ENCODE measurements at places on chromosomes 11 and 22.

DNA sequence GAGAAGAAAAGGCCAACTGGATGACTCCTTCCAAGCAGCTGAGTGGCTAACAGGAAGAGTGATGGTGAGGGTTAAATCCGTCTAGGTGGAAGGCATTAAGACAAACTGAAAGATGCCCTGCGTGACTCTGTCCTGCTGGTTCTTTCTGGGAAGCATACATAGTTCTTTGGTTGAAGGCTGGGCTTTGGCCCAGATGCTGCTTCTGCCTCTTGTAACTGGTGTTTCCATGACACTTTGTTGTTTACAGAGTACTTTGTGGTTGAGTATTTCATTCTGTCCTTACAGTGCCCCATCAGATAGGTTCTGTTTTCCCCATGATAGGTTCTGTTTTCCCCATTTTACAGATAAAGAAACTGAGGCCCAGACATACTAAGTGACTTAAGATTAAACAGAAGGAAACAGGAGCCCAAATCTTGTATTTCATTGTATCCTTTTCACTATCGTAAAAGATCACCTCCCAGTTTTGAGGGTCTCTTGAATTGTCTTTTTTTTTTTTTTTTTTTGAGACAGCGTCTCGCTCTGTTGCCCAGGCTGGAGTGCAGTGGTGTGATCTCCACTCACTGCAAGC is 124.3 kb upstream of the RASSF10 start:
- DNase-seq, result no peak

DNA sequence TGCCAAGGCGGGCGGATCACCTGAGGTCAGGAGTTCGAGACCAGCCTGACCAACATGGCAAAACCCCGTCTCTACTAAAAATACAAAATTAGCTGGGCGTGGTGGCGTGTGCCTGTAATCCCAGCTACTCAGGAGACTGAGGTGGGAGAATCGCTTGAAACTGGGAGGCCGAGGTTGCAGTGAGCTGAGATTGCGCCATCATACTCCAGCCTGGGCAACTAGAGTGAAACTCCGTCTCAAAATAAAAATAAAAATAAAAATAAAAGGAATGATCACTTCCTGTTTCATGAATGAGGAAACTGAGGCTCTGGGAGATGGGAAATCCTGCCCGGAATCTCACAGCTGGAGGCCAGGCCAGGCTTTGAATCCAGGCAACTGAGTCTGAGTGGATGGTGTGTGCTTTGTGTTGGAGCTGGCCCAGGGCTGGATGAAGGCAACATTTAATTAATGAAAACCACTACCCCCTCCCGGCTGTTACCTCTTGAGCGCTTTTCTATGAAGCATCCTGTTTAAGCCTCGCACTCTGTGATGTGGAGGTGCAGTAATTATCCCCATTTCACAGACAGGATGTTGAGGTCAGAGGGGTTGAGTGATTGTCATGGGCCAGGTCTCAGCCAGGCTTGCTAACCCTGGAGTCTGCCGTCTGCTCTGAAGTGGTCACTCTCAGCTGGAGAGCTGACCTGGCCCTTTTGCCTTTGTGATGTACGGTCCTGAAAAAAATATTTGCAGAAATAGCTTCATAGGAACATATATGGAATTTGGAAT is 27.8 kb downstream of the LRP5 start:
- no peak for DNase-seq

GRCh38 chr11:46728659-46729040 is 9.6 kb downstream of the F2 start:
- no peak for DNase-seq

DNA sequence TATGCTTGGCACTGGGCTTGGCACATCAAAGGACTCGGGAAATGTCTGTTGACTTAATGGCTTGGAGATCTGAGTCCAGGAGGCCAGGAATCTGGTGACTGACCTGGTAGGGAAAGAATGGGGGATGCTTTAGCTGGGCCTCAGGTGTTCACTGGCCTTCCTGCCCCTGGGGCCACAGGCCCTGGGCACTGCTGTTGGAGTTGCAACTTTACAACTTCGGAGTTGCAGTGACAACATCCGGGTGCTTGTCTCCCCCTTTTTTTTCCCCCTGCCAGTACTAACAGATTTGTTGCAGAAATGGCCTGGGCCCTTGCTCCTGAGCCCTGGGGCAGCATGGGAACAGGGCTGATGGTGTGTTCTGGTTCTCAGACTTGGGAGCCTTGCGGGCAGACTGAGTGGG is 23.8 kb downstream of the OSBP2 start:
- no peak for DNase-seq

DNA sequence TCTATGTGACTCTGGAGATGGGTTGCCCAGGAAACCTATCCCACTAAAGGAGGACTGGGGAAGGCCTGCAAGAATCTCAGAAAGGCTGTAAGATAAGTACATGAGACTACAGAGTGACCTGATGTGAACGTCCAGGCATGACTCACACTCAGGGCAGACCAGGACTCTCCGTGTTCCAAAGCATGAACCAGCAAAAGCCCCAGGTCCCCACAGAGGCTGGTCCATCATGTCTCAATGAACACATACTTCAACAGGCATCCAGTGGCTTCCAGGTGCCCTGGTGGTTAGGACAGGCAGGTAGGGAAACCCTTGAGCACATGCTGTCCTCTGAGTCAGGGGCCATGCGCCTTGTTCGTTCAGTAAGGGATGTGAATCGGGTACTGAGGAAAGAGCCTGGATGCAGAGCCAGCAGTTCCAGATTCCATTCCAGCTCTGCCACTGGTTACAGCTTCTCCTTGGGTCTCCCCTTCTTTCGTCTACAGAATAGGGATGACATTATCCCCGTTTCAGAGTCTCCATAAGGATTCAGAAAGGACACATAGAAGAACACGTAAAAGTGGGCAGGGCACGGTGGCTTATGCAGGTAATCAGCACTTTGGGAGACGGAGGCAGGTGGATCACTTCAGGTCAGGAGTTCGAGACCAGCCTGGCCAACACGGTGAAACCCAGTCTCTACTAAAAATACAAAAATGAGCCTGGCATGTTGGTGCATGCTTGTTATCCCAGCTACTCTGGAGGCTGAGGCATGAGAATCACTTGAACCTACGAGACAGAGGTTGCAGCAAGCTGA is 129.0 kb upstream of the TEAD1 start:
- no peak for DNase-seq

- no peak for DNase-seq
These were observed 7.2 kb downstream of the JAML start for GRCh38 chr11:118217575-118217974.

DNA sequence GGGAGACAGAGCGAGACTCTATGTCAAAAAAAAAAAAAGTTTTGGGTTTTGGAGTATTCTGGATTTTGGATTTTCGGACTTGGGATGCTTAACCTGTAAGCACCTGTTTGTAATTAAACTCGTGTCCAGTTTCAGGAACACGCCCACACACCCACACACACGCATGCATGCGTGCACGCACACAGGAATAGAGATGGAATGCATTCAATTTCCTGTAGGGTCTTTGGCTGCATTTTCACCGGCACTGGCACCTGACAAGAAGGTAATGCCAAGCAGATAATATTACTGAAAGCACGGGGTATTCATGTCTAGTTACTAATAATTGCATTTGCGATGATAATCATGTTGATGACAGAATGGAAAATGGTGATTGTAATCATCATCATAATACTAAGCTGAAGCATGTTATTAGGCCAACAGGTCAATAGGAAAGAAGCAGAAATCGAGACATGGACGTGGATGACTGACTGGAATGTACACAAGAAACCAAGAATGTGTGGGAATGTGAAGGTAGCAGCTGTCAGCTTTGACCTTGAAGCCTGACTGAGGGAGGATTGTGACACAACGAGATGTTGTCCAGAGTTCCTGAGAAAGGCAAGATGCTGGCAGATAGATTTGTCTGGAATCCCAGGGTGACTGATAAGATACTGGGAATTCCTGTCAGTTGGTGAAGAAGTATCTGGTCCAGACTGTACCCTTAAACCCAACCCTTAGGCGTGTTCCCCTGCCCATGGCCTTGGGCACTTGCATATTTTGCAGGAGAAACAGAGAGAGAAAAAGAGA is 108.6 kb downstream of the SYN3 start:
- no peak for DNase-seq

DNA sequence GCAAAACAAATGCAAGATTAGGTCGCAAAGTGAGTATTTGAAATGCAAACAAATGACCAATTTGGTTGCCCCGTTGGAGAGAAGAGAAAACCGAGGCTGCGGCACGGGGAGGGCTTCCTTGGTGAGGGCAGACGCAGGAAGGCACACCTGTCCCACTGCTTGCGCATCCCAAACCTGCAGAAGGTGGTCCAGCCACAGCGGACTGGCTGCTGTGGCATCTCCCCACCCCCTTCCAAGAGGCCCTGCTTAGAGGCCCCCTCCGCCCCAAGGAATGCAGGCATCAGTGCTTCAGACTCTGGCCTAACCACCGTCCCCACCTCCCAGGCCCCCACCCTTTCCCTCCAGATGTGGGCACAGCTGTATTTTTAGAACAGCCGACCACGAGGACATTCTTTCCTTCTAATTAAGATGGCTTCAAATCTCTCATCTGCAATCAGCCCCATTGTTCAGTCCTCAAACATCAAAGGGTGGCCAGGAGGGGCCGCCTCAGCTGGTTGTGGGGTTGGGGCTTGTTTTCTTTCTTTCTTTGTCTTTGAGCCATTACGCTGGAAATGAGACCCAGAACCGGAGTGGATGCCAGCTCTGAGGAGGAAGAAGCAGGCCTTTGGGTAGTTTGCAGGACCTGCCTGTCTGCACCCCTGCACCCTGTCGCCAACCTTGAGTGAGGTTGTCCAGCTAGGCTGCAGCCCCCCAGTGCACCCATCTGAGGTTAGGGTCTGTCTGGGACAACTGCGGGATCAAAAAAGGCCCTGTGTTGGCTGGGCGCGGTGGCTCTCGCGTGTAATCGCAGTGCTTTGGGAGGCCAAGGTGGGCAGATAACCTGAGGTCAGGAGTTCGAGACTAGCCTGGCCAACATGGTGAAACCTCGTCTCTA is 9.4 kb upstream of the DERL3 start:
- DNase-seq, result no peak

- no peak for DNase-seq
These were observed 37.8 kb downstream of the FDX1 start for GRCh38 chr11:110467556-110467955.

DNA sequence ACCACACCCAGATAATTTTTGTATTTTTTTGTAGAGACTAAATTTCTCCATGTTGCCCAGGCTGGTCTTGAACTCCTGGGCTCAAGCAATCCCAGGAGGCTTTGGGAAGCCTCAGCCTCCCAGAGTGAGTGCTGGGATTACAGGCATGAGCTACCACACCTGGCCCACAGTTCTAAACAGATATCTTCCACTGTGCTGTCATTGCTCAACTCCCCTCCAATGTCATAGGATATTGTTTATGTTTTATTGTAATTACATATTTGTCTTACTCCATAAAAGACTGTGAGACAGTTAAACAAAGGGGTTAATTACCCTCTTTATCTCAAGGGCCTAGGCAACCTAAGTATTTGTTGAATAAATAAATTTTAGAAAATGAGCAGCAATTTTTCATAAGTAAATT is 204.2 kb downstream of the GRM5 start:
- no peak for DNase-seq

DNA sequence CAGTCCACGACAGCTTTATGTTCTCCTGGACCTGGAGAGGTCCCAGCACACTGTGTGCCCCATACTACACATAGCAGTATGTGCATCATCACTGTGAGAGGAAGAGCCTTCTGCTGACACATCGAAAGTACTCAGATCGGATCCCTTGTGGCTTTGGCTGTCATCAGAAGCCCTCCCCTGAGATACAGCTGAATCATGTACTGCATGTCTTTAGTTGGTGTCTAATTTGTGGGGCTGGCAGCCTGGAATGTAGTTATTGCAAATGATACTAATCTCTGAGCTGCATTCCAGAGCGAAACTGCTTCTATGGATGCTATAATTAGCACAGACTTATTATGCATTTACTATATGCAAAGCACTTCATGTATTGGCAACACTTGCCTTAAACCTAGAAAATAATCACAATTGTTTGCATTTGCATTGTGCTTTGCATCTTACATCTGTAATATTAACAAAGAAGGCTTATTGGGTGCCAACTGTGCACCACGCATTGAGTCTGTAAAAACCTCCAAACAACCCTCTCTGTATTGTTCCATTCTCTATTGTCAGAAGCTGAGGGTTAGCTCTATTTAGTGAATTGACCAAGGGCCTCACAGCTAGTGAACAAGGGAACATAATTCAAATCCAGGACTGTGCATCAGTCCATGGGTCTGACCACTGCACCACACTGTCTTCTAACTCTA is 89.2 kb upstream of the CRTAM start:
- no peak for DNase-seq

DNA sequence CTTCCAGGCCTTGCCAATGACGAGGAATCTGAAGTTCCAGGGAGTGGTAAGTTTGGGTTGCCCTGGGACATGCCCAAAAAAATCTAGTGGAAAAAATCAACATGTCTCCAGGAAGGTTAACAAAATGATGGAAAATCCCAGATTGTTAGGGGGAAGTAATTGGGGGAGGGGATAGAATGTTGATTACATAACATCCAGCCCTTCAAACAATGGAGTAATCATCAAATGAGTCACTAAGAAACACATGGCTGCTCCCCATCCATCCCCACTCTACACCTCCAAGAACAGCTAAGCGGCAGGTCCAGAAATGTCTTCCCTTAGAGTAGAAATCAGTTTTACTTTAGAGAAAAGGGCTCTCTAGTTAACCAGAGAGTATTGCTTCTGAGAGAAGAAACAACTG is 94.9 kb downstream of the ETS1 start:
- no peak for DNase-seq

DNA sequence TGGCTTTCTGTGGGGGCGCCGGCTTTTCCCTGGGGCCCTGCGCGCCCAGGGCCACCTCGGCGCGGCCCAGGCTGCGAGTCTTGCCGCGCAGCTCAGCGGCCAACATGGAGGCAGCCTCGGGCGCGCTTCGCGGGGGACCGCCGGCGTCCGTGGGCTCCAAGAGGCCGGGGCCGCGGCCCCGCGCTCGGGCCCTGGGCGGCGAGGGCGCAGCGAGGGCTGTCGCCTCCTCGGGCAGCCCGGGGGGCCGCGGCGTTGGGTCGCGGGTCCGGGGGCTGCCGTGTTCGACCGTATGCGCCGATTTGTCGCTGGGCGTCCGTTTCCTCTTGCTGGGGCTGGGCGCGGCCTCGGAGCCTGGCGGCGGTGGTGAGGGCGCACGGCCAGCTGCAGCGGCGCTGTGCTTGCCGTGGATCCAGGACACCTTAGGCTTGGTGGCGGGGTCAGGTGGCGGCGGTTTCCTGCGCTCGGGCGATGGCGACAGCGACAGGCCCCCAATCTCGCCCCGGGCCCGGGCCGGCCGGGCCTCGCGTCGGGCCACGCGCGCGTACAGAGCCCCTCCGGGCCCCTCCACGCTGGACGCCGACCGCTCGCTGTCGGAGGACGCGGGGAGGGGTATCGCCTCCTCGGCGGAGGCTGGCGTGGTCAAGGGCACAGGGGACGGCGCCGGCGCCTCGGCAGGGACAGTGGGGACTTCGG is 11.9 kb downstream of the SCARF2 start:
- DNase-seq, result no peak

DNA sequence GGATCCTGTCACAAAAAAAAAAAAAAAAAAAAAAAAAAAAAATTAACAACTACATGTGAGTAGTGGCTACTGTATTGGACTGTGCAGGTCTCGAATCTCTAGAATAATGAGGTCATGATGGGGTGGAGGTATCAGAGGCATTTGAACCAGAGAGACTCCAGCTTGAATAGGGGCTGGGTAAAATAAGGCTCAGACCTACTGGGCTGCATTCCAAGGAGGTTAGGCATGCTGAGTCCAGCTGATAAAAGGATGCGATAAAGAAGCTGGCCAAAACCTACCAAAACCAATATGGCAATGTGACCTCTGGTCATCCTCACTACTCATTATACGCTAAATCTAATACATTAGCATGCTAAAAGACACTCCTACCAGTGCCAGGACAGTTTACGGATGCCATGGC is 5.9 kb upstream of the PACSIN3 start:
- DNase-seq, result no peak

GRCh38 chr11:68386331-68386978 is 74.1 kb downstream of the LRP5 start:
- no peak for DNase-seq

Data from ecto neural progenitor cell (in vitro differentiated cells).